T1000 (cell line): ENCODE measurements at places on chromosomes 1 and 21.

GRCh38 chr1:233730809-233731208 lies 116.9 kb downstream of the KCNK1 start:
- DNase-seq = no peak

- no peak for DNase-seq
These were observed 190.0 kb downstream of the ATP6V1G3 start for GRCh38 chr1:198350456-198350855.

GRCh38 chr1:119132179-119132578 lies 8.3 kb downstream of the WARS2 start:
- no peak for DNase-seq

DNA sequence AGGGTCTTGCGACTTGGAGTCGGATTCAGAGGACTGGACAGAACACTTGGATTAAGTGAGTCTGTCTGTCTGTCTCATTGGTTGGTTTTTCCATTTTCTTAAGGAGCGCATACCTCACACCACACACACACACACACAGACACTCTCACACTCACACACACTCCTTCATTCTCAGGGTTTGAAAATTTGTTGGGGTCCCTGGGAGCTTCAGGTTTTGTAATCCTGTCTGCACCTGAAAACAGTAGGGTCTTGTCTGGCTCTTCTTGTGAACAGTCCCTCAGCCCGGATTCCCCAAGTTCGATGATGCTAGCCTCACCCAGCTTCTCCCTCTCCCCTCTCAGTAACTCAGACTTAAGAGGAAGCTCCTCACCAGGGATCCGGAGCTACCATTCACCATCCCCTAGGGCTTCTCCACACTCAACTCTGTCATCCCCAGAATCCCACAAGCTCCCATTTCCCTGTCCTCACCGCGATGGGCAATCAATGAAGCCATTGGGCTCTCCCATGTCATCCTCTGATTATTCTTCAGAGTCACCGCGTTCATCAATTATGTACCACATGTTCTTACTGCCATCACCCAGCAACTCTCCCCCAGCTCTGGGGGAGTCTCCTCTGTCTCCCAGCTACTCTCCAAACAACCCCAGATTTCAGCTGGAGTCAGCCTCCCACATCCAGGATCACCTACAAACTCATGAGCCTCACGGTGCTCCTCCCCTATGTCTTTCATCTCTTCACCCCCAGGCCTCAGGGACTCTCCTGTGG lies 1530.9 kb upstream of the TPTE start:
- no peak for DNase-seq

DNA sequence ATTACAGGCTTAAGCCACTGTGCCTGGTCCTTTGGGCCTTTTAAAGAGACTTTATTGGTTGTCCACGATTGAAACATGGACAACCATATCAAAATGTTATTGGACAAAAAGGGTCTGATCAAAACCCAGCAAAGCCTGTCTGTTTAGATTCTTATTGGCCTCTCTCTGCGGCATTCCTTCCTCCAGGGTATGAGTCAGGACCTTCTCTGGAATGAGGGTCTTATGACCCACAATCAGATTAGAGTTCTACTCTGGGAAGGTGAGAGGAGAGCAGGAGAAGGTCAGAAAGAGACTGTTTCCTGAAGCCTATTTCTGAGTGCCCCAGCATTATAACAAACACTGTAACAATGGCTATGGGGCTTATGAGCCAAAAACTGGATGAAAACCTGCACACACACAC lies 7.9 kb downstream of the LURAP1 start:
- no peak for DNase-seq

- no peak for DNase-seq
These were observed 166.1 kb downstream of the RERE start for GRCh38 chr1:8651236-8651890.

DNA sequence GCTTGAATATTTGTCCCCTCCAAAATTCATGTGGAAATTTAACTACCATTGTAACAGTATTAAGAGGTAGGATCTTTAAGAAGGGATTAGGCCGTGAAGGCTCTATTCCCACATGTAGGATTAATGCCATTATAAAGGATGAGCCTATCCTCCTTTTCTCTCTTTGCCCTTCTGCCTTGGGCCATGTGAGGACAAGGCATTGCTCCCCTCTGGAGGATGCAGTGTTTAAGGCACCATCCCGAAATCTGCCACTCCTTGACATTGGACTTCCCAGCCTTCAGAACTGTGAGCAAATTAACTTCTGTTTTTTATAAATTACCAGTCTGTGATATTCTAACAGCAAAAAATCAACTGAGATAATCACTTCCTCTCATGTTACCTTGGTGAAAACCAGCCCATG lies 124.4 kb downstream of the TOMM20 start:
- DNase-seq = no peak

DNA sequence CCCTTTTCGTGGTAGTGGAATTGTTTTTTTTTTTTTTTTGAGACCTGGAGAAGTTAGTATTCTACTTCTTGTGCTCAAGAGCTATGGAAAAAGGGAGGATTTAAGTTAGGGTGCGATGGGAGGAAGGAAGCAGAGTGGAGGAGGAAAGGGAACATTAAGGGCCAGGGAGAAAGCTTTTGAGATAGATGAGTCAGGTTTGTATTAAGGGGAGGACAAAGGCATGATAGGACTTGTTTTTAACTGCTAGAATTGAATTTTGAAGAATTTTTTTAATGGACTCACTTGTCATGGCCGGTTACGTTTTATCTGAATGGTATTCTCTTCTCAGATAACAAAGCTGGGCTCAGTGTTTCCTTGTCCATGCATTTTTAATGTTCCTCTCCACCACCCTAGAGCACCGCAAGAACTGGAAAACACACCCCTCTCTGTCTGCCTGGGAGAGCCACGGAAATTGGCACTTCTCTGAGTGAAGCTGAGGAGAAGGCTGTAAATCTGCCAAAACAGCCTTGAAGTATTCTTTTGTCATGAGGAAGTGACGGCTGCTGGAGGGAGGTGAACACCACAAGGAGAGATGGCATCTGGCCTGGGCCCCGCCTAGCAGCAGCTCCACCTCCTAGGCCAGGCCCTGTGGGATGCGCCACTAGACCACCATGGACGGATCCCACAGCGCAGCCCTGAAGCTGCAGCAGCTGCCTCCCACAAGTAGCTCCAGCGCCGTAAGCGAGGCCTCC lies 3.5 kb downstream of the NIPAL3 start:
- no peak for DNase-seq

DNA sequence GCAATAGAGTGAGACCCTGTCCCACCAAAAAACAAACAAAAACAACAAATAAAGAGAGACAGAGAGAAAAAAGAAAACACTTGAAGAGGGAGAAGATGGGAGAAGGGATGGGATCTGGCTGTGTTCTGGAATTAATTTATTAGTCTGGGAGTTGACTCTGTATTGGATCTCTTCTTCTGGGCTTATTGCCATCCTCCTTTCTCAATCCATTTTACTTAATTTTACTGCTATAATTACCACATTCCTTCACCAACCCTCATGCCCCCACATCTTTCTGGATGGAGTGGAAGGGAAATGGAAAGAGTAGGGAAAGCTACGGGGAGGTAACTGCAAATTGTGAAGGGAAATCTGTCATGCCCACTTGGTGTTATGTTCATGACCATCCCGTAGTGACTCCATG lies 42.9 kb downstream of the FMN2 start:
- DNase-seq = no peak

- DNase-seq = no peak
These were observed 24.2 kb downstream of the OLFML2B start for GRCh38 chr1:161999301-162000052.

- DNase-seq = no peak
These were observed 3.6 kb downstream of the CELF3 start for GRCh38 chr1:151713044-151713443.

GRCh38 chr1:50195205-50195604 lies 86.5 kb downstream of the ELAVL4 start:
- DNase-seq = no peak

DNA sequence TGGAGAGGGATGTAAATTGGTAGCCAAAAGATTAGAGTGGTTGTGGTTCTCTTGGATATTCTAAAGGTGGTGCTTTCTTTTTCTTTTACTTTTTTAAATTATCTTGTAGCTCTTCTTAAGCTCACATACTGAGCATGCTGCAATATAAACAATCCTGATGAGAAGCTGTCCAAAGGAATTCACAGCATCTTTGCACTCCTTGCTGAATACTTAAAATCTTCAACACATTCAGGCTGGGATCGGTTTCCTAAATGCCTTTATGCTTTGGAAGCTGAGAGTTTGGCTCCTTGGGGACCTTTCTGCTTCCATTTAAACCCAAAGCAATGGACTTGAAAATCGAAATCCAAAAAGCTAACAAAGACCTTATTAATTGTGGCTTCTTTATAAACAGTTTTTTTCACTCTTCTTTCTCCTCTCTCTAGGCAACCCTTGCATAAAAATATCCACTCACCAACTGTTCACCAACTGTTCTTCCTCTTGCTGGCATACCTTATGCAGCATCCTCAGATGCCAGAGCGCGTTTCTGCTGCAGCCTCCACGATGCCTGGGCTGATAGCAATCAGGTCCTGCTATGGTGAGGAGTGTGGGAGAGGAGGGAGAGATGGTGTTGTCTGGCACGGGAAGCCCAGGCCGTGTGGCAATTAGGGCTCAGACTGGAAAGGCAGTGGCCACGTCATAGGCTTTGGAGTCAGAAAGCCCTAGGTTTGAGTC lies 535.8 kb upstream of the DAB1 start:
- no peak for DNase-seq

DNA sequence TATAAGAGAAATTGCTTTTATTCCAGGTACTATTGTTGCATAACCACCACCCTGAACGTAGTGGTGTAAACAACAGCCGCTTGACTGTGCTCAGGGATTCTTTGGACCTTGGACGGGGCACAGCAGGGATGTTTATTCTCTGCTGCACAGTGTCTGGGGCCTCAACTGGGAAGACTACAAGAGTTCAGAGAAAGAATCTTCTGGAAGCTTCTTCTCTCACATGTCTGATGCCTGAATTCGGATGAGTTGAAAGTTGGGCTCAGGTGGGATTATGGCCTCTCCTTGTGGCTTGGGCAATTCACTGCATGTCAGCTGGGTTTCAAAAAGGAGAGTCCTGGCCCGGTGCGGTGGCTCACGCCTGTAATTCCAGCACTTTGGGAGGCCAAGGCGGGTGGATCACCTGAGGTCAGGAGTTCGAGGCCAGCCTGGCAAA lies 19.0 kb upstream of the SSBP3 start:
- DNase-seq = no peak

DNA sequence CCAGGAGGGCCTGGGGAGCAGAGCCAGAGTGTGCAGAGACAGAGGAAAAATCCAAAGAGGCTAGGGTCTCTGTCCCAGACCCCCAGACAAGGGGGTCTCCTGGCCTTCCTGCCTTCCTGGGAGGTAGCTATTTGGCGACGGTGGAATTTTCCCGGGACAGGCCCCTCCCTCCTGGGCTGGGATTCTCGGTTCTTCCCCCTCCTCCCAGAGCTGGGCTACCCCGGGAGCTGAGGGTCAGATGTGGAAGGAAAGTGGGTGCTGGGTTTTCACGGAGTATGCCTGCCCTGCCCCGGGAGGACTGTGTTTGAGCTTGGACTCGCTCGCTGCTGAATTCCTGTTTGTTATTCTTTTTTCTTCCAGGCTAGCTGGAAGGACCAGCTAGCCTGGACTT lies 759 bp downstream of the AMPD2 start:
- peak; percentile 66 for DNase-seq

- DNase-seq = no peak
These were observed 3.6 kb upstream of the ZNF672 start for GRCh38 chr1:248834343-248834940.

DNA sequence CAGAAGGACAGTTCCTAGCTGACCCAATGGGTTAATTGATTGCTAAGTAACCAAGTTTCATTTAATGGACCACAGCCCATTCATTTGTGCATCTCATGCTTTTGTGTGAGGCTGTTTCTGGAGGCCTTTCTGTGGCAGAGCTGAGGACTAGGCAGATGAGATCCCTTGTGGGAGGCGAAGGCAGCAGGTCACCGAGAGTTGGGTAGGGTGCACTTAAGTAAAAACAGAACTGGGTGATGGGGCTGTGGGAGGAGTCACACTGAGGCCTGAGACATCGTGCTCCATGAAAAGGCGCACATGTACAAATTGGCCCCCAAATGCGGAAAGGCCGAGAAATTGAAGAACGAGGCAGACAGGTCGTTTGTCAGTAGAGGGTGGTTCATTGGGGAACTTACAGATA lies 60.9 kb downstream of the S100B start:
- no peak for DNase-seq

- no peak for DNase-seq
These were observed 195.3 kb downstream of the BRINP2 start for GRCh38 chr1:177366091-177366490.

DNA sequence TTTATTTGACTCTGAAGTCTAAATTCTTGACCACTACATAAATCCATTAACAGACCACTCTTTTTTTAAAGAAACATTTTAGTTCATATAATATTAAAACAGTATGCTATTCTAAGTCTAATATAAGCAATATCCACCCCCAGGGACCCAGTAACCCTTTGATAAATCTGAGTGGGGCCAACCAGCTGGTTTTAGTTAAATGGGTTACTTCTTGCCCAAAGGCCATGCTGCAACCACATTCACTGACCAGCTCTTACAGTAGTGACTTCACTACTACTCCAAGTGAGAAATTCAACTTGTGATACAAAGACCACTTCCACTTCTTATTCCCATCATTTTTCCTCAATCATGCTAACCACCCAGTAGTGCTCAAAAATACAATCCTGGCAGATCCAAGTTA lies 20.5 kb downstream of the FUBP1 start:
- no peak for DNase-seq

- DNase-seq = no peak
These were observed 35.7 kb upstream of the DUSP10 start for GRCh38 chr1:221777431-221778072.

DNA sequence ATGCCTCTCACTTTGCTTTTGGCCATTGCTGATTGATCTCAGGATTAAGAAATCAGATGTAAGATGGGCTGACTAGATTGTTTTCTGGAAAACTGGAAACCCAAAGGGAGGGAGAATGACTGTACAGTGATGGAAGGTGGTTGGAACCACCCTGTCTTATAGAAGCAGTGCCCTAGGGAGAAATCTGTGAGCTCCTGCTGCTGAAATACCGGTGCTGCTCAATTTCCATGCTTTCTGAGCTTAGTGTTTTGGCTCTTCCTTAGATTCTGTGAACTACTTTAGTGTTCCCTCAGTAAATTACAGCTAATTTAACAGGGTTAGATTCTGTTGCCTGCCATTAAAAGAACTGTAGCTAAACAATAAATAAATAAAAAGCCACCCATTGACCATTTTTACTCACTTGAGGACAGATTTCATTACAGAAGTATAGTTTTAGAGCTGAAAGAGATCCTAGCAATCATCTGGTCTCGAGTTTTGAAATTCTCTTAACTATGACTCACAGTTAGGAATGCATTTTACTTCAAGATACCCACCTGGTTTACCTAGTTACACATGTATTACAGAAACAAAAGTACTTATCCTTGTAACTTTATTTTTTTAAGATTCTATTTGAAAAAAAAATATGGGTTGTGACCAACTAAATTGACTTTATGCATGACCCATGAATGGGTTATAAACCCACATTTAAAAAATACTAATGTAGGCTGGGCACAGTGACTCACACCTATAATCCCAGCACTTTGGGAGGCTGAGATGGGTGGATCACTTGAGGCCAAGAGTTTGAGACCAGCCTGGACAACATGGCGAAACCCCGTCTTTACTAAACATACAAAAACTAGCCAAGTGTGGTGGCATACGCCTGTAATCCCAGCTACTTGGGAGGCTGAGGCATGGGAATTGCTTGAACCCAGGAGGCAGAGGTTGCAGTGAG lies 33.2 kb downstream of the CAMSAP2 start:
- DNase-seq = no peak

GRCh38 chr1:93554883-93555872 lies 107.3 kb downstream of the FNBP1L start:
- no peak for DNase-seq
